ENCODE measurements at places on chromosomes 12 and 14.

GRCh38 chr14:92538412-92538985 lies 24.9 kb downstream of the RIN3 start:
- no peak for DNase-seq

GRCh38 chr12:109222062-109222461 lies 87.0 kb downstream of the FOXN4 start:
- DNase-seq, result no peak

DNA sequence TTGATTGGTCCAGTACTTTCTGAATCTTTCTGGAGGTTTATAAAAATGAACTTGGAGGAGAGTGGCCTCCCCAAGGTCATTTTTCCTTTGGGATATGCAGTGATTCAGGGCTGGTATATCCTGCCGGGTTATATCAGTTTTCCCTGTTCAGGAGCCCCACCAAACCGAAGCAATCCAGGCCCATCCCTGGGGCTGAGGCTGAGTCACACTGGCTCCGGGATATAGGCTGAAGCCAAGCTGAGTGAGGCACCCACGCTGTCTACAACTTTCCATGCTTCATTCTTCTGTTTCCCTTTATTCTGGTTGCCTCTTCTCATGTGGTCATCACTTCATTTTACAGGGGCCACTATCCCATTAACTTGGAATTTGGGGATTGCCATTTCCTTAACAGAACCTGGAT lies 3.4 kb downstream of the SSPN start:
- no peak for DNase-seq

GRCh38 chr12:5861416-5861815 lies 83.6 kb downstream of the ANO2 start:
- no peak for DNase-seq

DNA sequence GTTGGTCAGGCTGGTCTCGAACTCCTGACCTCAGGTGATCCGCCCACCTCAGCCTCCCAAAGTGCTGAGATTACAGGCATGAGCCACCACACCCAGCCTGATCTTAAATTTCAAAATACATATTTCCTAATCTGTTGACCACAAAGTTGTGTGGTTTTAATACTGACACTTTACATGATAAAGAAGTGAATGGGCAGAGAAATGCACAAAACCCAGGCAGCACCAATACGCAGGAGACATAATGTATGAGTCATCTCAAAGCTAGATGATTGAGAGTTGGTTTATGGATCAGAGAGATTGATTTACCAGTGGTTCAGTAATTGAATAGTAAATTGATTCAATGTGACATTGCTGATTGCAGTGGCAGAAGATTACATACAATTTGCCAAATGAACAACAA lies 19.2 kb upstream of the PPP2R5E start:
- DNase-seq, result no peak

DNA sequence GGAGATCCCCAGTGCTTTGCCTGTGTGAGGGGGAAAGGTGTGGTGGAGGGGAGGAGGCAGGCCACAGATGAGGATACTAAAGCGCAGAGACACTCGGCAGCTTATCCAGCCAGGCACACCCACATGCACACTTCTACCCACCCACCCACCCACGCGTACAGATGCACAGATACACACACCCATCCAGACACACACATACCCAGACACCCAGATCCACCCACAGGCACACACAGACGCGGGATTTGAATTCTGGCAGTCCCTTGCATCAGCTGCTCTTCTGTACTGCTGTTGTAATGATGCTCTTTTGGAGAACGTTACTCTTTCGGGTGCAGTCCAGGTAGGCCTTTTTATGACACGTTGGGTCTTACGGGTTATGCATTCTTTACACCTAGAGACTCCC lies 55.7 kb upstream of the RD3L start:
- no peak for DNase-seq

- no peak for DNase-seq
Observed at GRCh38 chr14:99899578-99900178, 106.5 kb downstream of the EML1 start.

- DNase-seq, result no peak
Observed at GRCh38 chr14:72154645-72155378, 222.6 kb downstream of the RGS6 start.

DNA sequence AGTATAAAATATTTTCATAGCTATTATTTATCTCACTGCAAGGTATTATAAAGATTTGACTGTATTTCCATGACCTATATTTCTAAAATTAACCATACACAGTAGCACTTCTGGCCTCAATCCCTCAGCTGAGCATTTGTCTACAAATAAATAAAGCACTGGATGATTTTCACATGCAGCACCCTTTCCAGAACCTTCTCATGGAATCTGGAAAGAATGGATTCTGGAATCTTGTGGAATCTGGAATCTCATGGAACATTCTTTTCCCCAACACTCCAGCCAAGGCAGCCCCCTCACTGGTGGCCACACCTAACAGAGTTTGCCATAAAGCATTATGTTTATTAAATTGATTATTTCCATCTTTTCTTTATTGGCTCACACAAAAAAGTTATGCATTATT lies 199.2 kb downstream of the MSRB3 start:
- no peak for DNase-seq

DNA sequence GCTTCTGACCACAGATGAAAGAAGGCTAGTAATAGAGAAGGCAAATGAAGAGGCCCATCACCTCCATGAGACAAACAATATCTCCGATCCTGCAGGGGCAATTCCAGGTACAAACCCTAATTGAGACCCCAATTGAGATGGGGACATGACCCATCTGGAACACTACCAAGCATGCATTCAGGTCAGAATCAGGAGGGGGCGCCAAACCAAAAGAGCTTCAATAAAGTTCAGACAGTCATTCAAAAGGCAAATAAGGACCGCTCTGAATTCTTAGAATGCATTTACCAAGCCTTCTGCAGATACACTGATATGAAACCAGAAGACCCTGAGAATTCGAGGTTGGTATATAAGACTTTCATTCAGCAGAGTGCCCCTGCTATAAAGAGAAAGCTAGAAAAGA lies 10.2 kb upstream of the EDDM3B start:
- DNase-seq, result no peak

- no peak for DNase-seq
Observed at GRCh38 chr14:61761557-61761956, 663 bp upstream of the SNAPC1 start.

DNA sequence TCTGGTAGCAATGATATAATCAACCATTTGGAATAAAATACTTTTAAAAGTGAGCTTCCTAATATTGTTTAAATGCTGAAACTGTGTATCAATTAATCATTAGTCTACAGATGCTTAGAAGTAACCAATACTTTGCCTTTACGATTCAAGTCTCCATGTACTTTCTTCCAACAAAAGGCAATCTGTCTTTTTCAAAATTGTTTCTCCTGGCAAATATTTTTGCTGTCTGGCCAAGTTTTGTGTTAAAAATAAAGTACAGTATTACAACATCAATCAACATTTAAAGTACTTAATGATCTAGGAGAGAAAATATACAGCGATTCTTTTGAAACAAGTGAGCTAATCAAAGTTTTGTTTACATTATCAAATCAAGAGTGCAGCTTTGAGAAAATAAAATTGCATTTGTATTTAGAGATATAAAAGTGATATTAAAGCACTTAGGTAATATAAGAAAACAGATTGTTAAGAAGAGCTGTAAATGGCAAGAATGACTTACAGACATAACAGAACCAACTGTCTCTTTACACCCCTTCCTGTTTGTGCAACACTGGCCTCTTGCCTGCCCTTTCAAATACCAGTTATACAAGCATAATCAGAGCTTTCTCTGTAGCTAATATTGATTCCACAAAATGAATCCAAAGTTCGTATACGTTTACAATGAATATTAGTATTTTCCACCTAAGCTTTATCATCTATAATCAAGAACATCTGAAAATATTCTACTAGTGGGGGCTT lies 38.2 kb upstream of the FBLN5 start:
- no peak for DNase-seq

DNA sequence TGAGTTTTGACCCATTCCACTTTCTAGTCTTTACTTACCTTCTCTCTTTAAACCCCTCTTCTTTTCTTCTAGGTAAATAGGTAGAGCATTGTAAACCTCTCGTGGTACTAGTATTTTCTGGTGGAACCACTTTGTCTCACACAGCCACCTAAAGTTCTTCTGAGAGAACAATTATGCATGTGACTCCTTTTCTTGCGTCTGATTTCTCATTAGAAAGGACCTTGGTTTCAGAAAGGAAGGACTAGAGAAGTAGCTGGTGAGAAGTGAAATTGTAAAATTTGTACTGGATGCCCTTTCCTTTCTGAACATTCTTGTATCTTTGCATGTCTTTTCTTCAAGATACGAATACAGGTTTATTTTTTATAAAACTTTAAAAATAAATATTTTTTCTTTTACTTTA lies 99.0 kb downstream of the NUBPL start:
- no peak for DNase-seq

DNA sequence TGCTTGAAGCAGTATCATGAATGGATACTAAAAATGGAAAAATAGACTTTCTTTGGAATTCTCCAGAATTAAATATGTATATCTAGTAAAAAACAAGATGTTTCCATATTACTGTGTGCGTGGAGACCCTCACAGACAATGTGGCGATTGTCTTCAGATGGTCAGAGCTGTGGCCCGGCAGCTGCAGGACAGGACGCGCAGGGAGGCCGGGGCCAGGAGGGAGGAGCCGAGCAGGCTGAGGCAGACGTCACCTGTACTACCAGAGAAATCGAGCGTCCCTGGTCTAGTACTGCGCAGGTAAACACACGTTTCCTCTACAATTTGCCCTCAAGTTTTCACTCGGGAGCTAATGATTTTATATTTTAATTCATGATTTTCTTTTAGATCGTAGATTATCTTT lies 22.8 kb downstream of the DDX51 start:
- DNase-seq, result no peak

DNA sequence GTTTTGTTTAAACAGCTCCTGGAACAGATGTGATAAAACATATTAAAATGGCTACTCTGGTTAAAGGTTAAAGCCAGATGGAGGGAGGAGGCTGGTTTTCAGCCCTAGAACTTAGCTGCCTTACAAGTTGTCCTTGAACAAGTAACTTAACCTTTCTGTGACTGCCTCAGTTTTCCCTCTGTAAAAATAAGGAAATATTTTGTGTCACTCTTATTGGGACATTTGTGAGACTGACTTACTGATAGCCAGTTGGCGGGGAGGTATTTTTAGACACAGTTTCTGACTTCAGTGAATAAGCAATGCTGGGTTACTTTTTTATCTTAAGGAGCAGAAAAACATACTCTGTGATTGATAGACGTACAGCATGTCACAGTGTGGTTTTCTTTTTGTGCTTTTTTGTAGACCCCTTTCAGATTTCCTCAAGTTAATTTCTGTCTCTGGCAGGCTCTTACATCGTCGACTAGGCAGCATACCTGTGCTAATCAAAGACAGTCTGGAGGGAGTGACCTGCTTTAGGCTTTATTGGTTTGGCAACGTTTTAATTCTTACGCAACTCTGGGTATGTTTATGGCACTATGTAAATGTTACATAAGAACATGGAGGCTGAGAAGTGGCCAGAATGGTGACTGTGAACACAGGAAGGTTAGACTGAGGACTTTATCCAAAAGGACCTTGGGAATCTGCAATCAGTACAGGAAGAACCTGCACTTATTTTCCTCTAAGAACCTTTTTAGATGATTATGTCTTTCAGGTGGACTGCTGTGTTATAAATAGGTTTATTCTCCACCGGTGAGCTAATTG lies 3.3 kb downstream of the ACVR1B start:
- no peak for DNase-seq

DNA sequence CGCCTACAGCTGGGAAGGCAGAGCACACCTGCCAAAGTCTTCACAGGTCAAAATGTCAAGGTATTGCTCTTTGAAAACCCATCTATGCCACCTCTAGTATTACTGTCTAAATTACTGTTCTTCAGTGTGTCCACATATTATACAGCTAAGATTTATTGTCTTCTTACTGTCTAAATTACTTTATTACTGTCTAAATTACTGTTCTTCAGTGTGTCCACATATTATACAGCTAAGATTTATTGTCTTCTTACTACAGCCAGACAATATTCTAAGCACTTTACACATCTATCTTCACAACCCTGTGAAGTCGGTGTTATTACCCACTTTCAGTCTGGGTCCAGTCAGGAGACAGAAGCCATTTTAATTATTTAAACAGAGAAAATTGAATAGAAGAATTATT lies 173.9 kb downstream of the MYRFL start:
- no peak for DNase-seq

DNA sequence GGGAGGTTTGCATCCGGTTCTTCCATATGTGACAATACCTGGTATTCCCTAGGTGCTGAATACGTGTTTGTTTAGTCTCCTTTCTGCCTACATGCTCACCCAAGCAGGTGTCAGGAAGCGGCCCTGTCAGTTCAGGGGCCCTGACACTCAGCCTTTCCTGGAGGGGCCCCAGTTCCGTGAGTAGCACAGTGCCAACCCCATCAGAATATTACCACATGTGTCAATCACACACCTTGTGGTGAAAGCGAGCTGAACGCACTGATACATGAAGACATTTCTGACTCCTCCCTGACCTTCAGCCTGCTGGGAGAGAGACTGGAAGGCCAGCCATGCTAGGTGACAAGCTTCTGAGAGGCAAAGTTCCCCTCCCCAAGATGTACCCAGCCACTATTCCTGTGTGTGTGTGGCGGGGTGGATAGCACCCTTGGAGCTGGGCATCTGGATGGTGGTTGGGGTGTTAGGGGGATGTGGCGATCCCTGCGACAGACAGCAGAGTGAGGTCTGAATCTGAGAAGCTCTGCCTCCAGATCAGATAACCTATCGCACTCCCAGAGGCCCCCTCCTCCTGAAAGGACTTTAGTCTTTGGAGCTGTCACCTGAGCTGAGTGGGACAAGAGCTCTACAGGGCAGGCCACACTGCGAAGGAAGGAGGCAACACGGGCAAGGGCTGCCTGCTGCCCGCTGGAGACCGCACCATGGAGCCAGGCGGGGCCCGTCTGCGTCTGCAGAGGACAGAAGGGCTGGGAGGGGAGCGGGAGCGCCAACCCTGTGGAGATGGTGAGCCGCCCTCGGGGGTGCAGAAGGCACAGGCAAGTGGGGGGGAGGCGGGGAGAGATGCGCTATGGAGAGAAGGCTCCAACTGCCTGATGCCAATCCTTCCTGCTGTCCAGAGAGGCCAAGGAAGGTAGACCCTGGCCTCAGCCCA lies at the start of gene SOAT2:
TSS of gene SOAT2 (plus strand) at position 604 of the 925 bp plus-strand sequence. CDS start at position 696, 92 bp downstream.
- peak; percentile 20 for DNase-seq

DNA sequence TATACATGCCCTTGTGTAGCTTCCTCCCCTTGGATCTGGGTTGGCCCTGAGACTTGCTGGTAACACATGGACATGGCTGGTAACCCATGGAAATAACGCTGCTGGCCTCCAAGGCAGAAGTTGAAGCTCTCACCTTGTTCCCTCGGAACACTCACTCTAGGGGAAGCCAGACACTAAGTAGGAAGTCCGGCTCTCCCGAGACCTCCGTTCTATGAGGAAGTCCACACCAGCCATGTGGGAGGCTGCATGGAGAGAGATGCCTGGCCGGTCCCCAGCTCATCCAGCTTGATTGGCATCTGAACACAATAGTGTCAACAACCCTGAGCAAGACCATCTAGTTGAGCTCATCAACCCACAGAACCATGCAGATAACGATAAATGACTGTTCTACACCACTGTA lies 39.7 kb upstream of the VRK1 start:
- no peak for DNase-seq

GRCh38 chr12:55629058-55629841 lies 7.4 kb upstream of the OR10P1 start:
- no peak for DNase-seq

Measured in stimulated activated CD8-positive, alpha-beta memory T cell treated with anti-CD3 and anti-CD28 coated beads, Interleukin-4, amount 100 ng/mL, for 4 hours (primary cell).